ENCODE measurements at places on chromosomes 7 and 10.

GRCh38 chr10:50585921-50586739, 37.6 kb downstream of the SGMS1 start:
- DNase-seq, result no peak

GRCh38 chr7:101814991-101815825, 2.2 kb upstream of the CUX1 start:
- peak; percentile 83 for DNase-seq

GRCh38 chr7:88545663-88546062, 213.8 kb upstream of the ZNF804B start:
- no peak for DNase-seq

- no peak for DNase-seq
These were observed 176.1 kb downstream of the SH3PXD2A start for GRCh38 chr10:103679096-103679790.

GRCh38 chr7:34365611-34366010, 292.4 kb upstream of the NPSR1 start:
- no peak for DNase-seq

DNA sequence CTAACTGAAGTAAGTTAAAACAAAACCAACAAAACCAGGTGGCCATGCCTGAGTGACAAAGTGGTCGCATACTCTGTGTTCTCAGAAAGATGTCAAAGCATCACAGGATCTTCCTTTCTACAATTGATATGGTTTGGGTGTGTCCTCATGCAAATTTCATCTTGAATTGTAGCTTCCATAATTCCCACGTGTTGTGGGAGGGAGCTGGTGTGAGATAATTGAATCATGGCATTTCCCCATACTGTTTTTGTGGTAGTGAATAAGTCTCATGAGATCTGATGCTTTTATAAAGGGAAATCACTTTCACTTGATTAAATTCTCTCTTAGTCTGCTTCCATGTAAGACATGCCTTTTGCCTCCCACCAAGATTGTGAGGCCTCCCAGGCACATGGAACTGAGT, 465.7 kb downstream of the PCDH15 start:
- DNase-seq, result no peak

- no peak for DNase-seq
These were observed 27.2 kb downstream of the CHST15 start for GRCh38 chr10:124066126-124066700.

DNA sequence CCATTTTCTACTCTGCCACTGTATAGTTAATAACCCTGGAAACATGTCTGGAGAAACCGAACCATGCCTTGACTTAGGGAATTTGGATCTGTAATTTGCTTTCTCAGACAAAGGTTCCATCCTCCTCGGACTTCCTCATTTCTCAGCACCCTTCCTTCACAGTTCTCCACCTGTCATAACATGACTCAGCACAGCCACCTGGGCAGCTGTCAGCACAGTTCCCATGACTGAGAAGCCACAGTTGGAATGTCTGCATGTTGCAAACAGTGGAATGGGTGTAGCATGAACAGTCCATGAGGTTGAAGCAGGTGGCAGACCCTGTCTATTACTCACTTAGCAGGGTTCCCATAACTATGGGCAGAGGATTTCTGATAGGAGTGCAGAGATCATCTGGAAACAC, 634 bp upstream of the OR9A4 start:
- no peak for DNase-seq

DNA sequence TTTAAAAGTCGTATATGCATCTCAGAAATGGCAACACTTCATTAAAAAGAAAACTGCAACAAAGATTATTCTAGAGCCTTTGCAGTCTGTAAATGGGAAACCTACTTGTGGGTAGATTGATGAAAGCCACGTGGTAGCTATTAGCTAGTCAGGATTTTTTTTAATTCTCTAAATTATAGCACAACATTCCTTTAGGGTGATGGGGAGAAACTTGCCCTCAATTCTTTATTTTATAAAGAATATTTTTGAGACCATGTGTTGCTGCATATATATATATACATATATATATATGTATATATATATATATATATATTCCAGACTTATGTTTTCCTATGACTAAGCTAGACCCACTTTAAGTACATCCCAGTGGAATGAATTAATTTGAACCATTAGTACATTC, 118.0 kb downstream of the PPP1R3A start:
- no peak for DNase-seq

- no peak for DNase-seq
These were observed 875 bp upstream of the DDIT4 start for GRCh38 chr10:72272689-72273409.

DNA sequence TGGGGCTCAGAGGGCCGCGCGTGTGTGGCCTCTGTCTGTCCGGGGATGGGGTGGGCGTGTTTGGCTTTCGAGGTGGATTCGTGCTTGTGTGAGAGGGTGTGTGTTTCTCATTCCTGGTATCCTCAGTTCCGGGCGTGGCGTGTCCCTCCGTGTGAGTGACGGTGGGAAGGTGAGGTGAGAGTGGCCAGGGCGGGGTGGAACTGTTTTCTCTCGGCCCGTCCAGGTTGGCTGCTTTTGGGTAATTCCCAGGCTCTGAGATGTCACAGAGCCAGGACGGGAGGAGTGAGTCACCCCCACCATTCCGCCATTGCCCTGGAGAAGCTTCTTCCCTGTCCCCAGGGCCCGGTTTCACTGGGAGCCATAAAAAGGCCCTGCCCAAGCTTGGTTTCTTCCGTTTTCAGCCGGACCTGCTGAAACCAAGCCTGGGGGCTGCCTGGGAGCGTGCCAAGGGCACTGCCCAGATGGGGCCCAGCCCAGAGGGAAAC, 21.3 kb upstream of the CLDN4 start:
- no peak for DNase-seq

- DNase-seq, result no peak
These were observed 97.9 kb upstream of the PALS2 start for GRCh38 chr7:24475166-24475961.

- DNase-seq, result no peak
These were observed 266.1 kb downstream of the SORCS1 start for GRCh38 chr10:106898446-106898845.

GRCh38 chr10:63515002-63515763, 6.0 kb upstream of the REEP3 start:
- no peak for DNase-seq

GRCh38 chr7:77697535-77697831, 1.2 kb downstream of the RSBN1L start:
- DNase-seq, result no peak

- no peak for DNase-seq
These were observed 17.8 kb upstream of the TBRG4 start for GRCh38 chr7:45129181-45129800.

DNA sequence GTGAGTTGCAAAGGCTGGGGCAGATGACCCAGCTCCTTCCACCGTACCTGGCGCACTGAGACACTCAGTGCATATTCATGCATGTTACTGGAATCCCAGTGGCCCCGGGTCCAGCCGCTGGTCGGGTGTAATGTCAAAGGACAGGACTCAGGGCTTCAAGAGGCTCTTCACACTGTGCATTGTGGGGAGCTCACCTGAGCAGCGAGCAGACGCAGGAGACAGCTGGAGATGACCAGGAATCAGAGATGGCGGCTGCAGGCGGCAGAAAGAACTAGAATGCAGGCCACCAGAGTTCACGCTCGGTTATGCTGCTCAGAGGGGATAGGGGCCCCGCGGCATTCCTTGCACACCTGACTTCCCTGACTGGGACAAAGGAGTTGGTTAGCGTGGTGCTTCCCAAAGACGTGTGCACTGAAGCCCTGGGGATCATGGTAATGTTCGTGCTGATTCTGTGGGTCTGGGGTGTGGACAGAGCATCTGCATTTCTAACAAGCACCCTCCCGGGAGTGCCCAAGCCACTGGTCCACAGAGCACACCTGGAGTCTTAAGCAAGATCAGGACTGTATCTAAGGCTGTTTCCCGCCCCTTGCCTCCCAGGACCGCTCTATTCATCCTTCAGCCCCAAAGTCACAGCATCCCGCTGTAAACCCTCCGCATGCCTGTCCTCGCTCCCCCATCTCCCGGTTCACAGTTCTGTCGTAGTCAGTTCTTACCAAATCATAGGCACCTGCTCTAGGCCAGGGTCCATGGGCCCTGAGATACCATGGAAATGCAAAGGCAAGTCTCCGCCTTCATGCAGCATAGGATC, 71.0 kb downstream of the MKI67 start:
- no peak for DNase-seq

- DNase-seq, result no peak
These were observed 53.1 kb downstream of the VPS41 start for GRCh38 chr7:38855867-38856266.

DNA sequence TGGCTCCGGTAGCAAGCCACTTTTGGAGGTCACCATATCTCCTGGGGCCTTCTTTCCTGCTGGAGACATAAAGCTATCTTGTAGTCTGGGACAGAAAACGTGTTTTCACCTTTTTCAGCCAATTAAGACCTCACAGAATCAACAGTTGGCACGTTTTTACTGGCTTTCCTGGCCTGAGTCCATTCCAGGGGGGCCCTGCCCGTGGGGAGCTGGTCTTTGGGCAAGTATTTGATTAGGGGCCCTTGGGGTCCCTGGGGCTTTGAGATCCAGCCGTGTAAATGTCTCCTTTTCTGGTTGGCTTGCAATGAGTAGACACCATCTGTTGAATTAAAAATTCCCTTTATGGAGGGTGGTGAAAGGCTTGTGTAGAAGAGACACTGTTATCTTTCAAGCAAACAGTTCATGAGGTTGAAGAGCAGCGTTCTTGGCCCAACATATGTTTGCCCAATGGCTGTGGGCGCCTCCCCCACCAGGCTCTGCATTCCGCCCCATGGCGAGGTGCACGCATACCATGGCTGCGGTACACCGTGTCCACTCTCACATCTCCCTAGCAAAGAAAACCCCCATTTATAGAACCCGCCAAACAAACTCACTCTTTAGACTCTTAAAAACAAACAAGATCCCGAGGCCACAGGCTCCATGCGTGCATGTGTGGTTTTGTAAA, 593.2 kb downstream of the LRMDA start:
- no peak for DNase-seq

- DNase-seq, result no peak
These were observed 196.5 kb downstream of the ZNF438 start for GRCh38 chr10:30835146-30835545.

- DNase-seq, result no peak
These were observed 143.1 kb downstream of the CHN2 start for GRCh38 chr7:29337546-29338116.

- DNase-seq, result no peak
These were observed 290.6 kb upstream of the PHYHIPL start for GRCh38 chr10:58885686-58886345.

GRCh38 chr10:118968060-118968459, 61.5 kb upstream of the NANOS1 start:
- no peak for DNase-seq

DNA sequence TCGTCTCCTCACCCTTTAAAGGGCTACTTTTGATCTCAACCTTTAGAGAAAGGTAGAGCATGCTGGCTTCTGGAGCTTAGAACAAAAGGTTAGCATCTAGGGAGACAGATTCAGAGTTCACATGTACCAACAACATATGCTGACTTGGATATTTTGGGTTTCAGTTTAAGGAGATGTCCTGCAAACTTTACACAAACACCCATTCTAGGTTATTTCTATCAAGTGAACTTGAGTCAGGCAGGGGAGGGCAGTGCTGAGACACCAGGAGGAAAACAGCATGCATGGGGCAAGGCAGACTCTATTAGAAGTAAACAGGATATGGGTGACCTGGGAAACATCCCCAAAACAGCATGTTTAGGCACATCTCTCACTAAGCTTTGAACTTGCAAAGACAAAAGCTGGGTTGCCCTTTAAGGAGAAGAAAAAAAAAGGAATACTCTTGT, 43.8 kb downstream of the ARL4A start:
- DNase-seq, result no peak

DNA sequence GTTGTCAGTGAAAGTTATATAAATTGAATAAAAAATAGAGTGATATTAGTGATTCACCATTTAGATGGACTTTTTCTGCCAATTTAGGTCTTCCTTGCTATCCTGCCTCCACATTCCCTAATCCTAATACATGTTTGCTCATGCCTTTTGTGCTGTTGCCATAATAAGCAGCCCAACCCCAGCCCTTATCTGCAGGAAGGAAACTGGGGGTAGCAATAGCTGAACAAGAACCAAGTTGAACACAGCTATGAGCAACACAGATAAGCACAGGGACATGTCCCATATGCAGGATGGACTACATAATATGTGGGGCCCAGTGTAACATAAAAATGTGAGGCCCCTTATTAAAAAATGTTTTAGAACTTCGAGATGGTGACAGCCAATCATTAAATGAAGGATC, 91.2 kb upstream of the AHR start:
- no peak for DNase-seq

DNA sequence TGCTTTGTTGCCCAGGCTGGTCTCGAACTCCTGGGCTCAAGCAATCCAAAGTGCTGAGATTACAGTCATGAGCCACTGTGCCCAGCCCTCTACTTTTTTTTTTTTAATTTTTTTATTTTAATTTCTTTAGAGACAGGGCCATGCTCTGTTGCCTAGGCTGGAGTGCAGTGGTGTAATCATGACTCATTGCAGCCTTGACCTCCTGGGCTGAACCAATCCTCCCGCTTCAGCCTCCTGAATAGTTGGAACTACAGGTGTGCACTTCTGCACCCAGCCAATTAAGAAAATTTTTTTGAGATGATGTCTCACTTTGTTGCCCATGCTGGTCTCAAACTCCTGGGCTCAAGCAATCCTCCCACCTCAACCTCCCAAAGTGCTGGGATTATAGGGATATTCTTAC, 528.6 kb downstream of the GATA3 start:
- no peak for DNase-seq

DNA sequence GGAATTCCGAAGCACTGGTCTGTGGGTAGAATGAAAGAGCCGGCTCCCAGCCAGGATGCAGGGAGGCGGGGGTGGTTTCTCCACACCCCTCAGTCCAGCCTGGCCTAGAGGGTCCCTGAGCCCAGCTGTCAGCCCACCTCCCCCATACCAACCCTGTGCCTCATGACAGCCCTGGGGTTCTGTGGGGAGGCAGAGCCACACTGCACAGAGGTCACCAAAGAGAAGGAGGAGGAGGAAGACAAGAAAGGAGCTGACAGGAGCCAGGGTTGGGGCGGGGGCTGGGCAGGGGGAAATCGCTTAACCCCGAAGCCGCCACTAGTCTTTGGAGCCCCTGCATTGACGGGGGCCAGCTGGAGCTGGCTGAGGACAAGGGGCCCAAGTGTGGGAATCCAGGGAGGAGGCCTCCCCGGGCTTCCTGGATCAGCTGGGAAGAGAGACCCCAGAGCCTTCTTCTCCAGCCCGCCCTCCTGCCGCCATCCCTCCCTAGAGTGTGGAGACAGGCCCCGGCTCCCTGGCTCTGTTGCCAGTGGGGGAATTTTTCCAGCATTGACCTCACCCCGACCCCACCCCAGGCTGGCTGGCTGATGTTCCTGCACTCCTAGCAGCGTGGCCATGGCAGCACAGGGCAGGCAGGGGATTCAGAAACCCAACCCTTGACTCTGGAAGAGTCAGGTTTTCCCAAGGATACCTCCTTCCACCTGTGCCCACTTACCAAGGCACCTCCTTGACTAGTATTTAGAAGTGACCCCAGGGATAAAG, 32.5 kb downstream of the KAZALD1 start:
- DNase-seq, result no peak
